ENCODE measurements at places on chromosomes 13 and 19.

DNA sequence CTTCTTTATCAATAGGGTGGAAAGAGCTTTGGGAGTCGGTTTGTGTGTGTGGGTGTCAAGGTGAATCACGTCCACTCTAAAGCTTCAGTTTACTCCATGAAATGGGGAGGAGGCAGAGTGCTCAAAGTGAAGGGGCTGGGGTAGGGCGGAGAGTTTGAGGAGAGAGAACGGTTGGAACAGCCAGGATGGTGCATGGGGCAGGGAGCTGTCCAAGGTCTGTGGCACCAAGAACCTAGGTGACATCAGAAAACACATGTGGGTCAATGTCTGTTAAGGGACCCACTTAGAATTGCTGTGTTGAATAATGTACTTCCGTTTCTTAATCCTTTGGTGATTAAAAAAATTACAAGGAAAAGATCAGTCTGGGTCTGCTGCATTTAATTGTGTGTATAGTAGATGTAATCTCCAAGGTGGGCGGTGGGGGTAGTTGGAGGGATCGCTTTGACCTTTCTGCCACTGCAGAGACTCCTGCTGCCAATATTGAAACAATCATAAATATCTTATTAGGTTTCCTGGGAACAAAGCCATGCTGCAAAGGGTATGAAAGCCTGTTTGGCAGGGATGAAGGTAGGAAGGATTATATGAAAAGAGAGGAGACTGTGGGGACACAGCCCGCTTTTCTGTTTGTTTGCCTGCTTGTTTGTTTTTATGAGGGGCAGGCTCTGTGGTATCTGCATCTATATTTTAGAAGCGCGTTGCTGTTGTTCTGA, 122.3 kb downstream of the ATP8A2 start:
- DNase-seq, result no peak

- DNase-seq, result no peak
These were observed 74.8 kb upstream of the ZNF835 start for GRCh38 chr19:56746367-56746766.

GRCh38 chr19:41917676-41918075, 10.6 kb downstream of the ERFL start:
- DNase-seq, result no peak

DNA sequence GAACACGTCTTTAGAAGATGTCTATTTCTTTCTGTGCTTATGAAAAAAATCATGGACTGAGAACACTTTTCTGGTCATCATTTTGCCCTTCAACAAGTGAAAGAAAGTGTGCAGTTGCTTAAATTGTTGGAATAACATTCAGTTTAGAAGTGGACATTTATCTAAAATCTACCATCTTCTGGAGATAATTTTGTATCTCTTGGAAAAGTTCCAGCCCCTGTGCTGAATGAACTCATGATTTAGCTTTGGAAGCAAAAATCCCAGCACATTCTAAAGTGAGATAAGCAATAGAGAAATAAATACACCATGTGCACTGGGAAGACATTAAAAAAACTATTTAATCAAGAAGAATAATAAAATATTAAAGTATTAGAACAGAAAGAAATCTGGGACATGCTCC, 1420.8 kb upstream of the SLC10A2 start:
- DNase-seq, result peak; percentile 3

DNA sequence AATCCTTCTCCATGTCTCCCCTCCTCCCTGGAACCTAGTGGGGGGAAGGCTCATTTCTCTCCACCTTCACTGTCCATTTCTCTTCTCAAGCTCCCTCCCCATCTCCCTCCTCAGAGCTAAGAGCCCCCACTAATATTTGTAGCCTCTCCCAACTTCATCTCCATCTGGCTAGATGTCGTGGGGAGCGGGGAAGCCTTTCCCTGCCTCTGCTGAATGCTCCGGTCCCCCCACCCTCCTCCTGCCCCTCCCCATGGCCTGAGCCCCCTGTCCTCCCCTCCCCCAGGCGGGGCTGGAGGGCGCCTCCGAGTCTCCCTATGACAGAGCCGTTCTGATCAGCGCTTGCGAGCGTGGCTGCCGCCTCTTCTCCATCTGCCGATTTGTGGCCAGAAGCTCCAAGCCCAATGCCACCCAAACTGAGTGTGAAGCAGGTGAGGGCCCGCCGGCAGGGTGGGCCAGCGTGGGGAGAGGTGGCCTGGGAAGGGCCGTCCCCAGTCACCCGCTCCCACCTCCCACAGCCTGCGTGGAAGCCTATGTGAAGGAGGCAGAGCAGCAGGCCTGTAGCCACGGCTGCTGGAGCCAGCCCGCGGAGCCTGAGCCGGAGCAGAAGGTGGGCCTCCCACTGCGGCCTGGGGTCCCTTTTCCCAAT, 1.0 kb downstream of the TMEM59L start:
- no peak for DNase-seq

DNA sequence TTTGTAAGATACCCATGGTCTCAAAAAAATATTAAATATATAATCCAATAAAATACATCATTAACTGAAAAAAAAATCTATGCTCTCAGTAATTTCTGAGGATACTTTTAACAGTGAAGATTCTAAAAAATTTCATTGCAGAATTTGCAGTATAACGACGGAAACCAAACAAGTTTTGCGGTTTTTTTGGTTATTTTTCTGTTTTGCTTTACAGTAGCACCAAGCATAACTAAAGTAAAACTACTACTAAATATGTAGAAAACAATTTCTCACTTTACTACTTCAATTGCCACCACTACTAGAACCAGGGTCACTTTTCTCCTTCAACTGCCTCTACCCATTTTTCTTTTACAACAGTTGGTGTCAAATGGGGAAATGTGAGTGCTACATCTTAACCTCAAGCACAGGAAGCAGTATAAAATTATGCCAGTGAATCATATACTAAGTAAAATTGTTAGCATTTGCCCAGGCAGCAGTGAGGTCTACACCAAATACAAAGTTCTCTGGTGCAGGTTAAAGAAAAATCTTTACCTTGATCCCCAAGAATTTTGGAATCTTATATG, 24.1 kb downstream of the MICU2 start:
- no peak for DNase-seq

GRCh38 chr13:32002873-32003272, 28.7 kb upstream of the FRY start:
- DNase-seq, result no peak

- no peak for DNase-seq
These were observed 1255.6 kb downstream of the DIAPH3 start for GRCh38 chr13:58908019-58908679.

GRCh38 chr13:60369242-60369641, 27.8 kb upstream of the TDRD3 start:
- no peak for DNase-seq

GRCh38 chr13:113209336-113209758, at the start of gene CUL4A:
Gene CUL4A (plus strand): TSS chr13:113209613. CDS start chr13:113209628, 15 bp downstream.
- peak; percentile 73 for DNase-seq

- DNase-seq, result peak; percentile 56
These were observed 77.1 kb upstream of the WASF3 start for GRCh38 chr13:26480246-26480855.

DNA sequence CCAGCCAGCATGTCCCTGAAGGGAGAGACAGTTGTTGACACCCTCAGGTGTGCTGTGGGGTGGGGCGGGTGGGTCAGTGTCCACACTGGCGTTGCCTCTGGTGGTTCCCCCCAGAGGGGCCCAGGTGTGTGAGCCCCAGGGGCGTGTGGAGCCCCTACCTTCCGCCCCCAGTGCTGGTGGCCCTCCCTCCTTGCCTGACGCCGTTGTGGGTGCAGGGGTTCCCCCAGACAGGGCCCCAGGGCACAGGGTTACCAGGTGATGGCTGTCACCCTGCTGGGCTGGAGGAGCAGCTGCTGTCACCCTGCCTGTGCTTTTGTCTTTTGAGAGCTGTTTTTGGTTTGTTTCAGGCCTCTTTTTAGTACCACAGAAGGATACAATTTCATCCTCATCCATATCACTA, 27.2 kb downstream of the ATP4B start:
- no peak for DNase-seq

DNA sequence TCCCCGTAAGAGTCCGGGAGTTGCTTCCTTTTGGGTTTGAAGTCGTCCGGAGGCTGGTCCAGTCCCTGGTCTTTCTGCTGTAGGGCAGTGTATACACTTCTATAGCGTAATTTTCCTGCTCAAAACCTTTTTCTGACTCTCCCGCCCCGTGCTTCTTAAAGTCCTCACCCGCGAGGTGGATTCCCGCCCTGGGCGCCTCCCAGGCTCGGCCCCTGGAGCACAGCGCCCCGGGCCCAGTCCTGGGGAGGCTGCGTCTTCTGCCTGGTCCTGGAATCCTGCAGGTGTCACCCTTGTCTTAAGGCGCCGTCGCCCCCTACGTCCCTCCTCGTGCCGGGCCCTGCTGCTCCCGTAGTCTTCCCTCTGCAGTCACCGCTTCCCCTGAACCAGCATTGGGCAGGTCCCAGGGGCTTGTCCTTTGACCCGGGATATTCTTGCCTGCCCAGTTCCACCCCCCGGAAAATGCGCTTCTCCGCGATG, 34.4 kb upstream of the ZNF808 start:
- no peak for DNase-seq

DNA sequence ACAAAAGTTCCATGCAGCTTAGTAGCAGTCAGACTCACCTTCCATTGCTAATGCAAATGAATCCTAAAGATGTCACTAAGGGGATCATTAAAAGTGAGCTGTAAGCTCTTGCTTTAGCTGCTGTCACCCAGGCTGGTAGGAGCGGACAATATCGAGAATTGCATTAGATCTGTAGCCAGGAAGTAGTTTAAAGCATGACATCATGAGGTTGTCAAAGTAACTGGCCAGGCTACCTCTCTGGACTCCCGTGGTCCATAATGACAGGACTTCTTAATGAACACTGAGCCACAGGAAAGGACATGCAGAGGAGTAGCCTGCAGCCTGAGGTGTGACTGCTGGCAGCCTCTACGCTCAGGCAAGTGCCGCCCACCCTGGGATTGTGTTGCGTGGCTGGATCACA, 522.3 kb upstream of the NBEA start:
- DNase-seq, result no peak

DNA sequence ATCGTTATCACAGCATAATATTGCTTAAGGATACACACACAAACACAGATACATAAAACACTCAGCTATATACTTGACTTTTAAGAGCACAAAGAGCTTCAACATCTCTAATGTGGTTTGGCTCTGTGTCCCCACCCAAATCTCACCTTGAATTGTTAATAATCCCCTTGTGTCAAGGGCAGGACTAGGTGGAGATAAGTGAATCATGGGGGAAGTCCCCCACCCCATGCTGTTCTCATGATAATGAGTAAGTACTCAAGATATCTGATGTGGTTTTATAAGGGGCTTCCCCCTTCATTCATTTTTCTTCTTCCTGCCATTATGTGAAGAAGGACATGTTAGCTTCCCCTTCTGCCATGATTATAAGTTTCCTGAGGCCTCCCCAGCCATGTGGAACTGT, 481.4 kb downstream of the PCDH9 start:
- DNase-seq, result peak; percentile 11

DNA sequence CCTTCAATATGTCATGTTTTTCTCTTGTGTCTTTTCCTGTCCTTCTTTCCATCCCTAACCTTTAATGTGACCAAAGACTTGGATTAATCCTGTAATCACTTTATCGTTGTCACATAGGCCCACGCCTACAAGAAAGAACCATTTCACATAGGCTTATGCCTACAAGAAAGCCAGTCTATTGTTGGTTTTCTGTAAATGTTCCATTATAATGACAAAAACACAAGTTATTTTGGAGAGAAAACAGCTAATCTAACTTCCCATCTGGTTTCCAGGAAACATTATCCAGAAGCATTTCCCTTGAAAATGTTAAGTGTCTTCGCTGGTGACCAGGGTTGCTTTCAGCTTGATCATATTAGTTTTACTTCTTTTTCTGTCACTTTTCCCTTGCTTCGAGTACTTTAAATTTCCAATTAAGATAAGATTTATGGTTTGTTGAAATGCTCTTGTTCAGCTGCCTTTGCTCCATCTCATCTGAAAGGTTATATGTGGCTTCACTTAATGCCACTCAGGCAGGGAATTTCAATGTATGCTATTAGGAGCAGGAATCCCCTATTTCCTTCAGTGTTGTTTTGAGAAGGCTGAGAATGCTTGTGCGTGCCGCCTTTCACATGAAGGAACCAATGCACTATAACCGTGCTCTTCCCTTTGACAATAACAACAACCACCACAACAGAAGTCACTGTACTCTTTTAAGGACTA, 708.2 kb downstream of the EFNB2 start:
- no peak for DNase-seq

DNA sequence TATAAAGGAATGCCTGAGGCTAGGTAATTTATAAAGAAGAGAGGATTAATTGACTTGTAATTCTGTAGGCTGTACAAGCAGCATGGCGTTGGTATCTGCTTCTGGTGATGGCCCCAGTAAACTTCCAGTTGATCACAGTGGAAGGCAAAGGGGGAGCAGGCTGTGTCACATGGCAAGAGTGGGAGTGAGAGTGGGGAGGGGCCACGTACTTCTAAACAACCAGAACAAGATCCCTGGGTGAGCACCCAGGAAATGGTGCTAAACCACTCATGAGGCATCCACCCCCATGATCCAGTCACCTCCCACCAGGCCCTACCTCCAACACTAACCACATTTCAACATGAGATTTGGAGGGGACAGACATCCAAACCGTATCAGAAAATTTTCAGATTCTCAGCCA, 3.0 kb upstream of the RNF113B start:
- DNase-seq, result no peak

GRCh38 chr13:28849441-28849840, 29.3 kb downstream of the MTUS2 start:
- DNase-seq, result no peak

DNA sequence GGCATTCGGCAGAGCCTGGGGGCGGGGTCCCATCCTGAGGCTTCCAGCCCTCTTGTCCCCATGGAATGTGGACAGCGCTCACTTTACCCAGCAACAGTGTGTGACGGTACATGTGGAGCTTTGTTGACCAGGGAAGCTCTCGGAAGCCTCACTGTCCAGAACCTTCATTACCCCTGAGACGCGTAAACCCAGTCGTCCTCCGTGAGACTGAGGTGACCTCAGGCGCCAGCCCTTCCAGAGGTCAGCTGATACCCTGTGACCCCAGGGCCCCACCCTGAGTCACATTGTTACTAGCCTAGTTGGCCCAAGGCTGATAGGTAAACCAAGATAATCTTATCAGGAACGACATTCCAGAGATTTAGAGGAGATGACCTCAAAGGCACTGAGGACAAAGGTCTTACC, 10.2 kb upstream of the TMEM160 start:
- no peak for DNase-seq

DNA sequence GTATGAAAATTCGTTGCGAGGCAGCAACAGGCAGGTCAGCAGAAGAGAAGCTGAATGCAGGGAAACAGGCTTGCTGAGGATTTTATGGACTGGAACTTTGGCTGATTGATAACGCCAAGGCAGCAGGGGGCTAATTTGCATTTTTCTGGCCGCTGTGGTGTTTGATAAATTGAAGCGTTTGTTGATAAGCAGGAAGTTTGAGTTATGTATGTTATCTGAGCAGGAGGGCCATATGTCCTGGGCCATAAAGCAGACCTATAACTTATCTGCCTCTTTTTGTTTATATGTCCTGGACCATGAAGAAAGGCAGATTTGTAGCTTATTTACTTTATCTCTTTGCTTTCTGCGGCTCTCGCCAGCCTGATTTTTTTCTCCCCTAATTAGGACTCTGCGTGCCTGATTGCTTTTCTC, 65.9 kb downstream of the ZNF627 start:
- DNase-seq, result no peak

Measured in cardiac fibroblast (primary cell).